ENCODE measurements at places on chromosomes 3 and 15.
A peak's percentile ranks its signal among the peaks of the same experiment; 100 is the strongest.

GRCh38 chr3:134486577-134487041 lies 752 bp downstream of the CEP63 start:
- DNase-seq, result peak; percentile 16

DNA sequence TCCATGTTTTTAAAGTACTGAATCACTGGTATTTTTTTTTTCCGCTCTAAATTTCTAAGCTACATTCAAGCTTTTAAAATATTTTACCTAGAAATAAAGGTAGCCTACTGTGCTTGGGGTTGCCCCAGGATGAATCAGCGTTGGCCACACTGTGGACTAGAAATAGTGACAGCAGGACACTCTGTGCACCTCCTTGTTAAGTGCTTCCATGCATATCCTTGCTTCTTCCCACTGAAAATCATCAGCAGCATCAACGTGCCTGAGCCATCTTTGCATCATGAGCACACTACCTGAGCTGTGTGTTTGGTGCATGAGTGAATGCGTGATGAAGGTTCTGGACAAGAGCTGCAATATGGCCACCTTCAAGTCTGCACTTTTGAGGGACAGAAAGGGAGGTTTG lies 142.0 kb upstream of the SLC2A2 start:
- no peak for DNase-seq

DNA sequence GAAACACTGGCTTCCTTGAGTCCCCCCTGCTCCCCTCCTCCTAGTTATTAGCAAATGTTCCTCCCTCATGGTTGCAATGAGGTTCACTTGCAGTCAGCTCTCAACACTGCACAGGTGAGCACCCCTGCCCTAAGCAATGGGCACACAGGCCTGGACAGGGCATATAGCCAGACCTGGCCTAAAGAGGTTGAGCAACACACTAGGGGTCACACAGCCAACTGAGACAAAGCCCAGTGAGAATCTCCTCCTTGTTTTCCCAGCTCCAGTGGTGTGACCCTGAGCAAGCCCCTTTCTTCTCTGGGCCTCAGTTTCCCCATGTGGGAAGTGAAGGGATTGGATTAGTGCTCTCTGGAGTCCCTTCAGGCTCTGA lies 49.9 kb downstream of the ATP2B2 start:
- DNase-seq, result no peak

- DNase-seq, result no peak
Measured at GRCh38 chr3:116586285-116586944, 123.2 kb upstream of the TUSC7 start.

- peak; percentile 30 for DNase-seq
Measured at GRCh38 chr15:89740137-89740536, 10.9 kb downstream of the MESP1 start.

DNA sequence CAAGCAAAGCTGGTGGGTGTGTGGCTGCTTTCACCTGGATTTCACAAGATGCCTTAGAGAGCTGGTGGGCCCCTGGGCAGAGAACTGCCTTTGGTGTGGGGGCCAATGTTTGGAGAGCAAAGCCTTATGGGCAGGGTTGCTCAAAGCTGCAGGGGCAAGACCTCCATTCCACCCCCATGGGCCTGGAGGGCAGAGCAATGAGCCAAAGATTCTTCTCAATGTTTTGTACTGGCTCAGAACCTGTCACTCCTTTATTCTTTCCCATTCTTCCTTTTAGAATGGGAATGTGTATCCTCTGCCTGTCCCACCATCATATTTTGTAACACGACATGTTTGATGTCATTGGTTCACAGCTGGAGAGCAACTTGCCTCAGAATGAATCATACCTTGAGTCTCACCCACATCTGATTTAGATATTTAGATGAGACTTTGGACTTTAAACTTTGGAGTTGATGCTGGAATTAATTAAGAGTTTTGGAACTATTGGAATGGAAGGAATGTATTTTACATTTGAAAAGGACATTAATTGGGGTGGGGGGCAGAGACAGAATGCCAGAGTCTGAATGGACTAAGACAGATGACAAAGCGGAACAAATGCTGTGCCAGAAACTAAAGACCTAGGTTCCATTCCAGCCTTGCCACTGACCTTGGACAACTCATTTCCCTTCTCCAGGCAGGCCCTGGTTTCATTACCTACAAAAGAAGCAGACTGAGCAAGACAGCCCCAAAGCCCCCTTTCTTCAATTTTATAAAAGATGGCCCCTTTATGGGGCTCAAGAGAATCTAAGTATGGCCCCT lies 72.9 kb downstream of the DAPK2 start:
- DNase-seq, result no peak

GRCh38 chr15:100115711-100116090 lies 226.1 kb downstream of the ADAMTS17 start:
- DNase-seq, result no peak

GRCh38 chr3:158925021-158925420 lies 123.2 kb downstream of the MFSD1 start:
- DNase-seq, result no peak

DNA sequence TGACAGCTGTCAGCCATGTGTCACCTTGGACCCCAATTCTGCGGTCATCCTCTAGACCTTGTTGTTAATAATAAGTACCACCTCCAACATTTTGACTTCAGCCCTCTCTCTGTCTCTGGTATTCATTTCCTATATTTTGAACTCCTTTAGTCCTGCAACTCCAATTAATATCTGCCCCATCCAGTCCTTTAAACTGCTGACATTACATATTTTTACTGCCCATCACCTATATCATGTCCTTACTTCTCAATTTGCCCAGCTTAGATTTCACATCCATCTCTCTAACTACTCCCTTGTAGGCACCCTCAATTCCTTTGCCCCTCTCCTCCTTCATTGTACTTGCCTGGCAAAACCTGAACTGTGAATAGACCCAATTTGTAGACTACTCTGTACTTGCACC lies 73.5 kb downstream of the SCN10A start:
- DNase-seq, result no peak

DNA sequence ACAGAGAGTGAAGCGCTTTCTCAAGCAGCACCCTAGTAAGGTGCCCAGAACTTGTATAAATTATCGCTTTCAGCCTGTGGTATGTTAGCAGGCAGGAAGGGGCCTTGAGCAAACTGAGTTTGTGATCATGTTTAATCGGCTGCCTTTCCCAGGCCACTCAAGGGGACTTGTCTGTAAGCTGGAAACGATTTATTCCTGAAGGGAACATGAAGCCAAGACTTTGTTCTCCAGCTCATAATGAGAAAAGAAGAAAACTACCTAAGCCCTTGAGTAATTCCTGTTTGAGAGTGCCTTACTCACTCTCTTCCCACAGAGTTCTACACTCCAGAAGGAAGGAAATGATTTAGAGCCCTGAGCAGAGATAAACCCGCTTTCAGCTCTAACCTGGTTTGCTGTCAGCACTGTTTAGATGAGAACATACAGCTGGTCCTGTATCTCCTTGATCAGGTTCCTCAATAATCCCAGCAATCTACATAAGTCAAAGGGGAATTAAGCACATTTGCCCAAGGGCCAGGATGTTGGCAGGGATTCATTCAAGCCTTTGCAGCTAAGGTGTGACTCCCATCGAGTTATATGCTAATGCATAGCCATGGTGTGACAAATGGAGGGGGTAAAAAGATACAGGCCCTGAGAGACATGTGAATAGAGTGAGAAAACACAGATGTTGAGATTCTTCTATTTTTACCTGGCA lies 187.7 kb upstream of the SLC24A5 start:
- no peak for DNase-seq

- DNase-seq, result no peak
Measured at GRCh38 chr3:190370369-190370768, 17.6 kb upstream of the CLDN16 start.

- no peak for DNase-seq
Measured at GRCh38 chr3:140816372-140817195, 125.1 kb upstream of the SLC25A36 start.

- no peak for DNase-seq
Measured at GRCh38 chr3:181313335-181313734, 323.8 kb upstream of the DNAJC19 start.

GRCh38 chr15:48794697-48795134 lies 16.2 kb downstream of the CEP152 start:
- no peak for DNase-seq

GRCh38 chr3:194119831-194120590 lies 15.9 kb upstream of the HES1 start:
- peak; percentile 85 for DNase-seq

GRCh38 chr15:66757030-66757429 lies 55.0 kb downstream of the SMAD6 start:
- no peak for DNase-seq

DNA sequence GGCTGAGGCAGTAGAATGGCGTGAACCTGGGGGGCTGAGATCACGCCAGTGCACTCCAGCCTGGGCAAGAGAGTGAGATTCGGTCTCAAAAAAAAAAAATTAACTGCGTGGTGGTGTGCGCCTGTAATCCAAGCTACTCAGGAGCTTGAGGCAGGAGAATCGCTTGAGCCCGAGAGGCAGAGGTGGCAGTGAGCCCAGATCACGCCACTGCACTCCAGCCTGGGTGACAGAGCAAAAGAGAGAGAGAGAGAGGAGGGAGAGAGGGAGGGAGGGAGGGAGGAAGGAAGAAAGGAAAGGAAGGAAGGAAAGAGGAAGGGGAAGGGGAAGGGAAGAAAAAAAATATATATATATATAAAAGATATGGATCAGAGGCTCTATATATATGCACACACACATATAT lies 6.0 kb downstream of the TM4SF19 start:
- no peak for DNase-seq

DNA sequence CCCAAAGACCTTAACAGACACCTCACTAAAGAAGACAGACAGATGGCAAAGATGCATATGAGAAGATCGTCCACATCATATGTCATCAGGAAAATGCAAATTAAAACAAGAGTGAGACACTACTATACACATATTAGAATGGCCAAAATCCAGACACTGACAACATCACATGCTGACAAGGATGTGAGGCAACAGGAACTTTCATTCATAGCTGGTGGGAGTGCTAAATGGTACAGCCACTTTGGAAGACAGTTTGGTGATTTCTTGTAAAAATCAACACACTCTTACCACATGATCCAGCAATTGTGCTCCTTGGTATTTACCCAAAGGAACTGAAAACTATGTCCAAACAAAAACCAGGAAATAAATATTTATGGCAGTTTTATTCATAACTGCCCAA lies 17.6 kb downstream of the CHDH start:
- DNase-seq, result no peak

- DNase-seq, result no peak
Measured at GRCh38 chr15:48634893-48635292, 10.6 kb downstream of the FBN1 start.

DNA sequence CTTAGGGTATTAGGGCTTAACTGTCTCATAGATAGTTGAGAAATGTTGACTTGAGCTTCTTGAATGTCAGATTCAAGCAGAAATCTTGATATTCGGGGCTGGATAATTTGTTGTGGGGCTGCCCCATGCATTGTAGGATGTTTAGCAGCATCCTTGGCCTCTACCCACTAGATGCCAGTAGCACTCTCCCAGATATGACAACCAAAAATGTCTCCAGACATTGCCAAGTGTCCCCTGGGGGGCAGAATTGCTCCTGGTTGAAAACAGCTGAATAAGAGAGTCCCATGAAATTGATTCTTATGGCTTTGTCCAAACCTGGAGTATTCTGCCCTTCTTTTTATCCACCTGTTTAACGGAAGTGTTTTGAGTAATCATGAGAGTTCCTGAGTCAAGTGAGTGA lies 15.9 kb upstream of the LCMT2 start:
- DNase-seq, result no peak

GRCh38 chr15:89566181-89566580 lies 9.1 kb upstream of the TICRR start:
- DNase-seq, result no peak

GRCh38 chr15:99717161-99718009 lies 15.9 kb downstream of the LYSMD4 start:
- no peak for DNase-seq

DNA sequence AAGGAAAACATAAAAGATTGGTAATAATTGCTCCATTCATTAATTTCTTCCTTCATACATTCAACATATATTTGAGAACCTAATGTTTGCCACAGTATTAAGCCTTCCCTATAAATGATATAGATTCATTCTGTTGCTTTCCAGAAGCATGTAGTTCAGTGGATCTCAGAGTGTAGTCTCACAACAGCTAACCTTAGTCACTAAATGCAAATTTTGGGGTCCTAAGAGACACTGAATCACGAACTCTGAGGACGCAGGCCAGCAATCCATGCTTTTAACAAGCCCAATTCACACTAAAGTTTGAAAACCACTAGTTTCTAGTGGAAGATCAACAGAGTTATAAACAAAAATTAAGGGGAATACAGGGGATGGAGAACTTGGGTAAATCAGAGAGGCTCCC lies 7.2 kb upstream of the AQR start:
- DNase-seq, result no peak

GRCh38 chr3:69831737-69832136 lies 92.5 kb downstream of the MITF start:
- DNase-seq, result no peak

GRCh38 chr15:95845862-95846515 lies 484.5 kb upstream of the NR2F2 start:
- DNase-seq, result no peak

- DNase-seq, result no peak
Measured at GRCh38 chr3:98518816-98519215, 3.9 kb downstream of the CLDND1 start.
